ENCODE measurements at places on chromosomes 2 and 18.

GRCh38 chr18:80046011-80046410 lies 11.8 kb downstream of the RBFA start:
- DNase-seq, result no peak

DNA sequence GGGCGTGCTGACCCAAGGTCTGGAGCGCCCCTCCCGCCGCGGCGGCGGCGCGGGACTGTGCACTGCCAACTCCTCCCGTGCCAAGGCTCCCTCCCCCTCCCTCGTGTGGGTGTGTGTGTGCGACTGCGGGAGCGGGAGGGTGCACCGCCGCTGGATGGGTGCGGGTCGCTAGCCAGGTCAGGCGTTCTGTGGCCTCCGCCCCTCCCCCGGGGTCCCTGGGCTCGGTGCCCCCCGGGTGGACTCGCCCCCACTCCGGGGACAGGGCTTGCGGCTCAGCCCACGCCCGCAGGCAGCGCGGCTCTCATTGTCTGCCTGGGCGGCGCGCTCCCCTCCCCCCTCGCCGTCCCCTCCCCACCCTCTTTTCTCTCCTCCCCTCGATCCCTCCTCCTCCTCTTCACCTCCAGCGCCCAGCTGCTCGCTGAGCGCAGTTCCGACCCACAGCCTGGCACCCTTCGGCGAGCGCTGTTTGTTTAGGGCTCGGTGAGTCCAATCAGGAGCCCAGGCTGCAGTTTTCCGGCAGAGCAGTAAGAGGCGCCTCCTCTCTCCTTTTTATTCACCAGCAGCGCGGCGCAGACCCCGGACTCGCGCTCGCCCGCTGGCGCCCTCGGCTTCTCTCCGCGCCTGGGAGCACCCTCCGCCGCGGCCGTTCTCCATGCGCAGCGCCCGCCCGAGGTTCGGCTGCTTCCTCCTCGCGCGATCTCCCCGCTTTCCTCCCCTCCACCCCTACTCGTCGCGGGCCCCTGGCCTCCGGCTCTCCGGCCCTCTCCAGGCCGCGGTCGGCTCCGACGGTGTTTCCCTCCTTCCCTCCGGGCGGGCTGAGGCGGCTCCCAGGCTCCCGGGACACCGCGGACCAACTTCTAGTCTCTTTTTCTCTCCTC lies at the start of gene GATA6:
Gene GATA6 (plus strand): TSS at position 579 of the 878 bp plus-strand sequence. CDS start 1,556 bp downstream, outside the sequence.
- no peak for DNase-seq

- no peak for DNase-seq
Observed at GRCh38 chr18:41038071-41038470, 917.0 kb upstream of the PIK3C3 start.

DNA sequence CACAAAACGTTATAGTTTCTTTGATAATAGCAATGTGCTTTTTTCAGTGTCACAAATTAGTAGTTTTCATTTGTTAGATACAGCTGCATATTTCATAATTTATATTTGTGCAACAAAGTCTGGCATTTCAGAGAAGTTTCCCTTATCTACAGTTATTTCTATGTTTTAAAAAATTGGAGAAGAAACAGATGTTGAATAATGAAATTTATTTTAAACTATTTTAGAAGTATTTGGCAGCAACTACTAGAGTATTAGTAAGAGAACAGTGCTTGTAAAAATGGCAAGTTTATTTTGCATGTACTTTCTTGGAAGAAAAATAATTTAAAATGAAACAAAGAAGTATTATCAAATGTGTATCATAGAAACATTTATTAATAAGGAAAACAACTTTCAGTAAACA lies 68.6 kb upstream of the COL5A2 start:
- DNase-seq, result no peak

- DNase-seq, result no peak
Observed at GRCh38 chr2:11775384-11775783, 29.0 kb downstream of the LPIN1 start.

DNA sequence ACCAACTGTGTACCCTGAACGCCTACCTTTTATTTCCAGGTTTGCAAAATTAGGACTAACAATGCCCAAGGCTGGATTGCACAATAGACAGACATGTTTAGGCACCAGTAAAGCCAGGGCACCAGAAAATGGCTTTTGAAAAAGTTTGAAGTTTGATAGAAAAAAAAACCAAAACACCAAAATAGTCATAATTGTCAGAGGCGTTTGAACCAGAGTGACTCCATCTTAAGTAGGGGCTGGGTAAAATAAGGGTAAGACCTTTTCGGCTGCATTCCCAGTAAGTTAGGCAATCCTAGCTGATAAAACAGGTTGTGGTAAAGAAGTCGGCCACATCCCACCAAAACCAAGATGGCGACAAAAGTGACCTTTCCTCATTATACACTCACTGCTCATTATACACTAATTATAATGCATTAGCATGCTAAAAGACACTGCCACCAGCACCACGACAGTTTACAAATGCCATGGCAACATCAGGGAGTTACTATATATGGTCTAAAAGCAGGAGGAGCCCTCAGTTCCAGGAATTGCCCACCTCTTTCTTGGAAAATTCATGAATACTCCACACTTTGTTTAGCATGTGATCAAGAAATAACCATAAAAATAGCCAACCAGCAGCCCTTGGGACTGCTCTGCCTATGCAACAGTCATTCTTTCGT lies 105.1 kb upstream of the MSH2 start:
- DNase-seq, result no peak

GRCh38 chr2:98580656-98581284 lies 27.5 kb downstream of the COA5 start:
- no peak for DNase-seq

- no peak for DNase-seq
Observed at GRCh38 chr2:9640403-9641104, 9.8 kb upstream of the YWHAQ start.

DNA sequence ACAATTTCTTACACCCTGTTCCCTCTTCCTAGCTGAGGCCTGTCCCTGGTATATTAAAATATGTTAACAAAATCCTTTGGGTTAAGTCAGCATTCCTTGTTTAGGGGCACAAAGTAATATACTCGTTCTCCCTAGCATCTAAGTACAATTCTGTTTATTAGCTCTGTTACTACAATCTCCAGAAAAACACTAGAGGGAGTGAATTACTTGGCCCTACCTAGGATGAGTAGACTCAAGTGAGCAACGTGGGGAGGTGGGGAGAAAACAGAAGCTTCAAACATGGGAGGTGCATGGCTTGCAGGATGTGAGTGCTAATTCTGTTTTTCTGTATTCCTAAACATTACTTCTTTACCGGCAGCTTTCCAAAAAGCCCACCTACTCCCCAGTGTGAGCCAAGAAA lies 89.7 kb downstream of the FSIP2 start:
- DNase-seq, result no peak

GRCh38 chr2:108621087-108621559 lies 86.9 kb downstream of the LIMS1 start:
- peak; percentile 42 for DNase-seq

- DNase-seq, result no peak
Observed at GRCh38 chr18:50405582-50406271, 30.9 kb downstream of the SKA1 start.

DNA sequence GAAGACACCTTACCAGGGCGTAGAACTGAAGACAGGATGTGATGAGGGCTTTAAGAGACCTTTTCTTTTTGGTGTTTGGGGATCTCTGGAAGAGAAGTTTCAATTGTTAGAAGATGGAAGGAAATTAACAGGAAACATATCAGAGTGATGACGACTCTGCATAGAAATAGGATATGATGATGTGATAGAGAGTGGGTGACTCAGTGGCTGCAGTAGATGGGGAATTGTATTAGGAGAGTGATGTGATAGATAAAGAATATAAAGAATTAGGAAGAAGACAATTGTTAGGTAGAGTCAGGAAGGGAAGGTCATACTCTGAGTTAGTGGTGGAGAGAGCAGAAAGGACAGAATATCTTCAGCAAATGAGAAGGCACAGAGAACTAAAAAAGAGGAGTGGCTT lies 593.9 kb downstream of the NYAP2 start:
- no peak for DNase-seq

GRCh38 chr2:42569116-42569711 lies 782 bp downstream of the MTA3 start:
- DNase-seq, result no peak

- peak; percentile 89 for DNase-seq
Observed at GRCh38 chr2:157327621-157328500, 2.2 kb upstream of the ERMN start.

DNA sequence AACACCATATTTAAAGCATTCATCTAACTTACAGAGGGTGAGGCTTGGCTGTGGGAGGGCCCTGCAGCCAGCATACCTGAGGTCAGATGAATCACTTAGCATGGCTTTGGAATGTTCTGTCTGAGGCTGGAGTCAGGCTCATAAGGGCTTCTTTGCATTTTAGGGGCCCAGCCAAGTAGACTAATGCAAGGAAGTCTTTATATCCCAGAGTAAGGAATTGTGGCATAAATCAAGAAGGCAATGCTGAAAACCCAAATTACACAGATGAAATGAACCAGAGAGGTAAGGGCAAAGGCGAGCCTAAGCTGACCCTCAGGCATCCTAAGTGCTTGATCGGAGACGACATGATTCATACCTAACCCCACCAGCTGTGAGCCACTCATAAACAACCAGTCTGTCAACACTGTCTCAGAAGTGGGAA lies 383.6 kb downstream of the DCC start:
- DNase-seq, result no peak

GRCh38 chr2:146213674-146214073 lies 1631.2 kb upstream of the ACVR2A start:
- DNase-seq, result no peak

- no peak for DNase-seq
Observed at GRCh38 chr2:124640221-124640750, 615.2 kb downstream of the CNTNAP5 start.

GRCh38 chr2:127052057-127052770 lies 54.7 kb downstream of the BIN1 start:
- no peak for DNase-seq

DNA sequence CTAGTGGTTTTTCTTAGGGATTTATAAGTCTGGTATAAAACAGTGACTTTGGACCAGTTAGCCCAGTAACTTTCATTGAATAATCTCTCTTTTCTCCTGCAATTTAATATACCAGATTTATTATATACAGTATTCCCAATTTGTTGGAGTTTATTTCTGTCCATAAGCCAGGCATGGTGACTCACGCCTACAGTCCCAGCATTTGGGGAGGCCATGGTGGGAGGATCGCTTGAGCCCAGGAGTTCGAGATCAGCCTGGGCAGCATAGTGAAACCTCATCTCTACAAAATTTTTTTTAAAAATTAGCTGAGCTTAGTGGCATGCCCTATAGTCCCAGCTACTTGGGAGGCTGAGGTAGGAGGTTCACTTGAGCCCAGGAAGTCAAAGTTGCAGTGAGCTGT lies 26.7 kb downstream of the CNNM4 start:
- no peak for DNase-seq

DNA sequence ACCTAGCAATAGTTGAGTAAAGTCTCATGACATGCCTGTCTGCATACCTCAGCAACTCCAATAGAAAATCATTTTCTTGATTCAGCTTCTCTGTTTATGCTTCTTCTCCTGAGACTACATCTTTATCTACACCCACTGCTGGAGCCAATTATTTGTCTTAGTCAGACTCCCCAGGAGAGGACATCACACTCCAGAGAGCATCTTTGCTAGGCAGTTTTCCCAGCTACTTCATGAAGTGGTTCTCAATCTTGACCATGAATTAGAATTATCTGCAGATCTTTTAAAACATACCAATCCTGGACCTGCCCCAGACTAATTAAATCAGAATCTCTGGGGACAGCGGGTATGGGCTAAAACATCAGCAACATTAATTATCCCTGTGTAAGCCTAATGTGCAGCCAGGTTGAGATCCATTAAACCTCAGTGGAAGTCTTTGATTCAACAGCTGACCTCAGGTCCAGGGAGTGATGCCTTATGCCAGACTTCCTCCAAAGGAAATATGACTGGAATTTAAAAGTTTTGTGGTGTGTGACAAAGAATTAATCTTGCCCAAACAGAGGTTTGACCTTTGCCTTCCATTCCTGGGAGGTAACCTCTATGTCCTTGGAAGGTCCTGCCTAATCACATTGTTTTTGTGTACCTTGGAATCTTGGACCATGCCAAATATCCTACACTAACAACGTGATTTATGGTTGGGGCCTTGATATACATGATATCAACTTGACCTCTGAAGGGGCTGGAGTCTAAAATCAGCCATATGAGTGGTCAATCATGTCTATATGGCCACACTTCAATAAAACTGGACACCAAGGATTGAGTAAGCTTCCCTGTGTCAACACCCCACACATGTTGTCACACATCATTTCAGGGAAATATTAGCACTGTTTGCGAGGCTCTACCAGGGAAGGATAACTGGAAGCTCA lies 99.3 kb upstream of the DNAJC10 start:
- no peak for DNase-seq

DNA sequence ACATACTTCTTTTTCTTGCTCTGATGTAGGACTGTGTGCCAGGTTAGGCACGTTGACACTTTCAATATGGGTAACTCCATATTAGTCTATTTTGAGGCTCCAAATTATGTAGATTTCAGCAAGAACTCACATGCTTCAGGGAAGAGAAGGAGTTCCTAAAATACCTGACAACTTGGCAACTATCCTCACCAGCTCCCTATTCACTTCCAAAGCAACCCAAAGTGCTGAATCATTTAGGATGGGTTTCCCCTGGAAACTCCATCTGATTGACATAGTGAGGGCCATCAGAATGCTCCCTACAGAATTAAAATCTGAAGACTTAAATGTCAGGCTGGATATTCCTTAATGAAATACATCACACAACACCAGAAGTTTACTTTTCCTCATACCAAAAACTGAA lies 32.5 kb upstream of the NFU1 start:
- no peak for DNase-seq

- no peak for DNase-seq
Observed at GRCh38 chr2:218229239-218229638, 12.2 kb downstream of the ARPC2 start.

DNA sequence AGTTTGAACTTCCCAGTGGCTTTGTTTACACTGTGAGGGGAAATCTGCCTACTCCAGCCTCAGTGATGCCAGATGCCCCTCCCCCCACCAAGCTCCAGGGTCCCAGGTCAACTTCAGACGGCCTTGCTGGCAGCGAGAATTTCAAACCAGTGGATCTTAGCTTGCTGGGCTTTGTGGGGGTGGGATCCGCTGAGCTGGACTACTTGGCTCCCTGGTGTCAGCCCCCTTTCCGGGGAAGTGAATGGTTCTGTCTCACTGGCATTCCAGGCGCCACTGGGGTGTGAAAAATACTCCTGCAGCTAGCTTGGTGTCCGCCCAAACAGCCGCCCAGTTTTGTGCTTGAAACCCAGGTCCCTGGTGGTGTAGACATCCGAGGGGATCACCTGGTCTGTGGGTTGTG lies 70.0 kb upstream of the NEUROD1 start:
- no peak for DNase-seq

DNA sequence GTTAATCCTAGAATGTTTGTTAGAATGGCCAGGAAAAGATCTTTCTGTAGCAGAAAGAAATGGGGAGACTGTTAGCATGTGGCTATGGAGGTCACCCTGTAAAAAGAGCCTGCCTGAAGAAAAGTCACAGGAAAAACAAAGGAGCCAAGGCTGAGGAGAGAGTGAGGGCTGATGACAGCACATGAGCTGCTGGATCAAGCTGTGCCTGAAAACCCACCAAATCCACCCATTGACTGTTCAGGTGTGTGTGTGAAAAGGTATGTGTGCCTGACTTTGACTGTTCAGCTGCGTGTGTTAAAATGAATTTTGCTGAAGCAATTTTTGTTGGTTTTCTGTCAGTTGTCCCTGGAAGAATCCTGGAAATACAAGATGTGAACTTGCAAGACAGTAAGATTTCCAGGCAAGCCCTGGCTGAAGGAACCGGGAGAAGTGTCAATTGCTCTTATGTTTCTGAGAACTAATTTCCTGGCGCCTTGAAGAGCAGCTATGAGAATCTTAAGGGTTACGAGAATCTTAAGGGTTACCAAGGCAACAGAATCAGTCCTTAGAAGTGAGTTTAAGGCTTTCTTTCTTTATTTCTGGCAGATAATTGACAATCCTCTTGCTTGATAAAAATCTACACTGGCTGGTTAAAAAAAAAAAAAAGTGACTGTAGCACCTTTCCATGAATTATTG lies 73.0 kb upstream of the LGALSL start:
- DNase-seq, result no peak

Data from stimulated activated CD8-positive, alpha-beta memory T cell treated with anti-CD3 and anti-CD28 coated beads, Interleukin-7, amount 100 ng/mL, for 1 hour (primary cell).